ENCODE measurements at places on chromosomes 12 and 14.

- DNase-seq: no peak
Observed at GRCh38 chr14:83867566-83868225, 1662.2 kb upstream of the FLRT2 start.

DNA sequence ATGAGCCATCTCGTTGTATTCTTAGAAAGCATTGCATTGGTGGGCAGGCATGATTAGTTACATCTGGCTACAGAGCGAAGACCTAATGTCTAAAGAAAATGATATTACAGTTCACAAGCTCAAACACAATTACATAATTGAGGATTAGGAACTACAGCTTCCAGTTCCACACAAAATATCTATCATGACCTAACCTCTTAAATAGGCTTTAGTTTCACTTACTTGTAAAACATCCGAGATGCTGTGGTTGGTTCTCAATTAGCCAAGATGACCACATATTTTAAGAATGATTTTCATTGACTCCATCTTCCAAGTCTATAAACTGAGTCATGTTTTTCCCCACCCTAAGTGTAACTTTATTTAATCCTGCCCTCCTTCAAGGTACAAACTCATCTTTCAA is 69.5 kb downstream of the LRIG3 start:
- no peak for DNase-seq

GRCh38 chr12:31687101-31687527 is 27.6 kb downstream of the ETFBKMT start:
- peak; percentile 73 for DNase-seq

GRCh38 chr14:60381909-60382308 is 104.0 kb downstream of the C14orf39 start:
- no peak for DNase-seq

Measured in hematopoietic multipotent progenitor cell treated with erythropoietin and hydrocortisone succinate and interleukin-3 and kit ligand, for 6 days (in vitro differentiated cells).